Non-pigmented ciliary epithelial cell (primary cell): ENCODE measurements at places on chromosomes 4 and X.

DNA sequence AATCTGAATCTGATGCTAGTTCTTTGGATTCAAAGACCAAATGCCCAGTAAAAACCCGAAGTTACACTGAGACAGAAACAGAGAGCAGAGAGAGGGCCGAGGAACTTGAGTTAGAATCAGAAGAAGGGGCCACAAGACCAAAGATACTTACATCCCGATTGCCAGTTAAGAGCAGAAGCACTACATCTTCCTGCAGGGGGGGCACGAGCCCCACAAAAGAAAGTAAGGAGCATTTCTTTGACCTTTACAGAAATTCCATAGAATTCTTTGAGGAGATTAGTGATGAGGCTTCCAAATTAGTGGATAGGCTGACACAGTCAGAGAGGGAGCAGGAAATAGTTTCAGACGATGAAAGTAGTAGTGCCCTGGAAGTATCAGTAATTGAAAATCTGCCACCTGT, 309.3 kb downstream of the ANK2 start:
- no peak for DNase-seq

- DNase-seq, result no peak
Measured at GRCh38 chr4:189869236-189869635, 71.4 kb upstream of the FRG1 start.

GRCh38 chr4:112817933-112818593, 181.1 kb downstream of the LARP7 start:
- peak; percentile 86 for DNase-seq

DNA sequence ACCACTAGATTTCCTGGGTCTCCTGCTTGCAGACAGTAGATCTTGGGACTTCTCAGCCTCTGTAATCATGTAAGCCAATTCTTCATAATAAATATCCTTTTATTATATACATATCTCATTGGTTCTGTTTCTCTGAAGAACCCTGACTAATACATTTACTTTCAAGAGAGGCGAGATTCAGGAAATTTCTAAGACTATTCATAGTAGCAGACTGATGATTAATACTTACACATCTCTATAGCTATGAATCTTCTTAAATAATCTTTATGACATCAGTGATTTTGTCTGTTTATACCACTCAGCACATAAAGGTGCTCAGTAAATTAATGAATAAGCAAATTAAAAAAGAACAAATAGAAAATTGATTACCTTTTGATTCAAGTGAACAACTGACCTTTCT, 682.3 kb upstream of the GRID2 start:
- no peak for DNase-seq

- DNase-seq, result no peak
Measured at GRCh38 chrX:72102126-72102525, 29.6 kb downstream of the RTL5 start.

DNA sequence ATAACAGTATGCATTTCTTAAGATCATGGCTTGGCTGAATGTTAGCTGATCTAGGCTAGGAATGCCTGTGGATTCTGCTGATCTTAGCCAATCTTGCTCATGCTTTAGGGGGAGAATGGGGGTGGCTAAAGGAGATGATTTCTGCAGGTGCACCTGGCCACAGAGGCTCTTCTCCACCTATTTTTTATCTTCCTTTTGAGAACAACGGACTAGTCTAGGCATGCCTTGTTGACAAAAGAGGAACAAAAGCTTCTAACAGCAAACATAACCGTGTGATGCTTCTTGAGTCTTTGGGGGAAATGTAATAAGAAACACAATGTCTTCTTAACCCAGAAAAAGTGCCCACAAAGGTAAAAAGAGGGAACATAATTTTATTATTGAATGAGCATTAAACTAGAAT, 743.5 kb downstream of the ARAP2 start:
- no peak for DNase-seq

GRCh38 chr4:107743532-107743931, 23.5 kb upstream of the PAPSS1 start:
- no peak for DNase-seq

GRCh38 chrX:20974326-20974725, 399.9 kb upstream of the CNKSR2 start:
- DNase-seq, result no peak

- DNase-seq, result peak; percentile 53
Measured at GRCh38 chr4:137994853-137995252, 247.3 kb downstream of the SLC7A11 start.

- no peak for DNase-seq
Measured at GRCh38 chrX:13511944-13512330, 57.5 kb upstream of the EGFL6 start.

GRCh38 chrX:109878236-109878635, 124.7 kb upstream of the TMEM164 start:
- DNase-seq, result no peak

GRCh38 chr4:107863850-107864371, 39.2 kb downstream of the SGMS2 start:
- peak; percentile 50 for DNase-seq
